ENCODE measurements at places on chromosomes 16 and 17.

GRCh38 chr16:66539623-66540469 lies 10.1 kb downstream of the TK2 start:
- no peak for DNase-seq

DNA sequence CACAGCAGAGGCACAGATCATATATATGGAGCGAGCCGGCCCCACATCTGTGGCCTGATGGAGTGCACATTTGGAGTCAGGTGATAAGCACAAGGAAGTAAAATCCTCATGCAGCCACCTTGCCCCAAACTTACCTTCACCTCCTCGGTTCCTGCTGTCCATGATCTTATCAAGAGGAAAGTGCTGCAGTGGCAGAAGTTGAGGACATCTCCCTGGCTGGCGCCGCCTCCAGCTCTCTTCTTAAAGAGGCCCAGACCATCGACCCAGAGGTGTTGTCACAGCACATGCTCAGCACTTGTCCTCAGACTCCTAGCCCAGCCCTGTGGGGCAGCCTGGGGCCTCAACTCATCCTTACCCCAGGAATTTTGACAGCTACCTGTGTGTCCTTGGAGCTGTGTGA lies 212.5 kb downstream of the CCDC182 start:
- DNase-seq: no peak

- DNase-seq: no peak
These were observed 17.9 kb downstream of the SNX29 start for GRCh38 chr16:11994143-11995119.

DNA sequence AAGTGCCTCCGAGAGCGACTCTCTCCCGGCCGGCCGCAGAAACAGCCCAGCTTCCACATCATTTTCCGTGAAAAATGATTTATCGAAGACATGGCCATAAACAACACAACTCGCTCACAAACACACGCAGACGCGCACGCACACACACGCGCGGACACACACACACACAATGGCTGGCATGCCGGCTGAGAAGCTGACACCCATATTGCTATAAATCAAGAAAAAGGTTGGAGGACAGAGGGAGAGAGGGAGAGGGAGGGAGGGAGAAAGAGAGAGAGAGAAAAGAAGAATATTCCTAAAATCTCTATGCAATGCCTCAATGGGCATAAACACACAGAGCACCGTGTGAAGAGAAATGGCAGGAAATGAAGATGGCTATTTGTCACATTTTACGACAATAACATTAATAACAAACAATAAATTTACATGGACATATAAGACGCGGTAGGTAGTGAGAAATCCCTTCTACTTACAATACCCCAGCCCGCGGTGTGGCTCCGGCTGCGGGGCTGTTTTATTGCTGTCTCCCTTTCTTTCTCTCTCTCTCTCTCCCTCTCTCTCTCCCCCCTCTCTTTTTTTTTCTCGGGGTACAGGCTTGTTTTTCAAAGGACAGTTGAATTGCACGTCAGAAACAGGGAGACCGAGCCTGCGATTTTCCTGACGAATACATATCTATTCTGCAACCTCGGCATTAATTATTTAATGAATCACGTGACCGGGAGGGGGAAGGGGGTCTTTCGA lies 9.5 kb downstream of the HOXB4 start:
- no peak for DNase-seq

GRCh38 chr17:83203472-83204221 lies 124.2 kb downstream of the METRNL start:
- DNase-seq: no peak

DNA sequence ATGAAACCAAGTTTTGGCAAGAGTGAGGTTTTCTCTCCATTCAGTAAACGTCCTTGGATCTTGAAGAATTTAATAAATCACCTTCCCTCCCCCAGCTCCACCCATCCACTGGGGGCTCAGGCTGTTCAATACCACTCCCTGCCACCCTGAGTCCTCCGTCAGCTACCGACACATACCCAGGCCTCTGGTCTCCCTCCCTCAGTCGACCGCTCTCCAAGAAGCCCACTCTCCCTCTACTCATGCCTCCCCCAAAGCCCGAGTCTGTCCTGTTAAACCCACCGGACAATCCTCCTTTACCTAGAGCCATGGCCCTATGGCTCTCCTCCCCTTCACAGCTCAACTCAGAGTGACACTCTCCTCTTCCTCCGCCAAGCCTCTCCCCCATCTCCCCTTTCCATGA lies 19.7 kb upstream of the SLC4A1 start:
- DNase-seq: no peak

- no peak for DNase-seq
These were observed 4.9 kb downstream of the LASP1 start for GRCh38 chr17:38874505-38875400.

GRCh38 chr16:69301187-69301586 lies 10.0 kb upstream of the VPS4A start:
- DNase-seq: no peak

Measured in GM12878 (cell line).